ENCODE measurements at places on chromosomes 12 and 14. TPM values are rescaled to one million over a fixed set of nuclear protein-coding genes. Genes with fewer than 3 reads are reported as not detected.

TEX52 gene
- total RNA-seq = 0.29 TPM

NID2 gene
- 0.33 TPM for total RNA-seq

KRT74 gene
- total RNA-seq = 0.15 TPM

RPGRIP1 gene
- not detected for total RNA-seq

- H3K36me3 ChIP-seq = no peaks in the 10 kb centered on the region
- no peaks in the 10 kb centered on the region for H3K27me3 ChIP-seq
- H3K4me1 ChIP-seq = no peaks in the 10 kb centered on the region
- no peak for DNase-seq
- no peak overlapping the region for H3K4me3 ChIP-seq
Measured at GRCh38 chr12:28023156-28023887, 50.8 kb upstream of the PTHLH start.

DNA sequence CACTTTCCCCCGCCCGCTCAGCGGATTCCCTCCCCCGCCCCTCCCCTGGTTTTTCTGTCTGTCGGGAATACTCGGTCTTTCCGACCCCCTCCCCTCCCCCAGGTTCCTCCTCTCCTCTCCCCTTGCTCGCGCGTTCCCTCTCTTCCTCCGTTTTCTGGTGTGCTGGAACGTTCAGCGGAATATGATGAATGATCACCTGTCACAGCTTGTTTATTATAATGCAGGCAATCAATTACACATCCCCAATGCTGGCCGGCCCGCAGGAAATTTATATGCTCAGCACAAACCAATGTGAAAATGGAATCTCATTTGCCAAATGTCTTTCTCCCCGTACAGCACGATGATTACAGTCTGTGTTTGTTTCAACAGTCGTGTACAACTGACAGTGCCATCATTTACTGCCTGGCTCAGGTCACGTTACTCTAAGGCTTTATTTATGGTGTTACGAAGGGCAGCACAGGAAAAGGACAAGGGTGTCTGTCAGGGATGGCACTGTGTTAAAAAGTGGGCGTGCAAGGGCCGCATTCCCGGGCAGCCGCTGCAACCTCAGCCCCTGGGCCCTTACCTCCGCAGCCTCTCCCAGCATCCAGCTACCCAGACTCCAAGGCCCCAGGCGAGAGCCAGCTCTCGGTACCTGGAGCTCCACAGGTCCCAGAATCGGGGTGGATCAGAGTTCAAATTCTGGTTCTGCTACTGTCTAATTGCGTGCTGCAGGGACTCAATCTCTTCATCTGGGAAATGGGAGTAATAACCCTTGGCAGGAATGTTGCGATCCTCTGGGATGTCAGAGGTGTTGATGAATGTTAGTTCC, 24.7 kb upstream of the MAP1LC3B2 start:
- H3K27ac ChIP-seq = no peak overlapping the region
- H3K27me3 ChIP-seq = peaks cover 5% of the 10 kb centered on the region
- peak overlapping the region; percentile 80 for H3K4me3 ChIP-seq

- H3K36me3 ChIP-seq = no peaks in the 10 kb centered on the region
- no peak overlapping the region for H3K27ac ChIP-seq
- no peaks in the 10 kb centered on the region for H3K4me1 ChIP-seq
Measured at GRCh38 chr12:3097836-3098235, 20.7 kb downstream of the TSPAN9 start.

GRCh38 chr14:49861699-49862088, 9.1 kb upstream of the NEMF start:
- no peaks in the 10 kb centered on the region for H3K27me3 ChIP-seq
- no peaks in the 10 kb centered on the region for H3K36me3 ChIP-seq
- peak; percentile 70 for DNase-seq
